GM20000 (cell line): ENCODE measurements at places on chromosomes 16 and 17.

GRCh38 chr17:58401287-58401686, 16.0 kb downstream of the RNF43 start:
- DNase-seq: no peak

DNA sequence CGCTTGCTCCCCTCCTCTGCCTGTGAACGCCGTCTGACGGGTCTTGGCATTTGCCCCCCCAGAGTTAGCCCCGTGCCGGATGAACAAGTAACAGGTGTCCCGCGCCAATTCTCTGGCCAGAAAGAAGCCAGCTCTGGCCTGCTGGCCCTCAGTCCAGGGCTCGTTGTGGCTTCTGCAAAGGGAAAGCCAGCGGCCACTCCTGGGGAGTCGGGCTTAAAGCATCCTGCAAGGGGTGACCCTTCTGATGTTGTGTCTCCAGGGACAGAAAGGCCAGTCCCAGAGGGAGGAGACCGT, 18.4 kb upstream of the OSGIN1 start:
- DNase-seq: no peak

DNA sequence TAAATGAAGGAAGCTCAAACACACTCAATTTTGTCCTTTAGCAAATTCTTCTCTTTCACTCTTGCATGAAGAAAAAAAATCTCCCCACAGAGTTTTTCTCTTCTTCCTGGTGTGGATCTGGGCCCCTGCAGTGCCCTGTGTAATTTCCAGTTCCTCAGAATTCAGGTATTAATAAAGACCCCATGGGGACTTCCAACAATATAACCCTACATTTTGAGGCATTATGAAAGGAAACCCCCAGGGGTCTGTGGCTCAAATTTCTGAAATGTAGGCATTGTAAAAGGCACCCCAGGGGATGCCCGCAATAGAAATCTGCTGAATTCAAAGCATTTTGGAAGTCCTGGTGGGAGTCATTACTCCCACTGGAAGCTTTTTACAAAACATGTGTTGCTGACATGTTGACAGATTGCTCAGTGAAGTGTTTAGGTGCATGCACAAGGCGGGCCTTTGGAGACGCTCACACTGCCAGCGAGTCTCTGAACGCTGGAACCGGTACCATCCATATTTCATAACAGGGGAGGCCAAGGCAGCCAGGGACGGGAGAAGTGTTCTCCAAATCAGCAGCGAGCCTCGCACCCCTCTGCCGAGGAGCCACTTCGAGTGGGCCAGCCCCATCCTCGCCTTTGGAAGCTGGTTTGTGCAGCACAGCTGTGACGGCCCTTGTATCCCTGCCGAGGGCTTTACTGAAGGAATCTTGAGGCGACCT, 154.0 kb downstream of the ZNF423 start:
- DNase-seq: no peak

DNA sequence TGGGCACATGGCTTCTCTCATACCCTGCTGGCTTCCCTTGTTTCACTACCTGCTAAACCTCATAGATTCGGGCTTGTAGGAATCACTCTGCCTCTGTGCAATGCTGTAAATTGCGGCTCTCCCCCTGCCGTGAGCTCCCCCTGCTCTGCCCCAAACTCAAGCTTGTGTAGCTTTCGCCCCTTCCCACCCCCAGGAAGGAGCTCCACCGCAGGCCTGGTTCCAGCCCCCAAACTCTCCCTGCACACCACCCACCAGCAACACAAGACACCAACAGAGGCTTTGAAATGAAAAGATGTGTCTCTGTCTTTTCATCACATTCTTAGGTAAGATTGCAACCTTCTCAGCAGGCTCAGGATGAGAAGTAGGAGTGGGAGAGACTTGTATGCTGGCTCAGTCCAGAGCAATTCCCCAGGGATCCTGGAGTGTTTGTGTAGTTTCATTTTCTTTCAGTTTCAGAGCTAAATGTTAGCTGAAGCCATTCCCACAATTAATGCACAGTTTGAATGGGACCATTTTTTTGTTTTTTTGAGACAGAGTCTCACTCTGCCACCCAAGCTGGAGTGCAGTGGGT, 14.2 kb downstream of the CX3CL1 start:
- no peak for DNase-seq
